ENCODE measurements at places on chromosomes 5 and 9. TPM values are rescaled to one million over a fixed set of nuclear protein-coding genes. Genes with fewer than 3 reads are reported as not detected.

DNA sequence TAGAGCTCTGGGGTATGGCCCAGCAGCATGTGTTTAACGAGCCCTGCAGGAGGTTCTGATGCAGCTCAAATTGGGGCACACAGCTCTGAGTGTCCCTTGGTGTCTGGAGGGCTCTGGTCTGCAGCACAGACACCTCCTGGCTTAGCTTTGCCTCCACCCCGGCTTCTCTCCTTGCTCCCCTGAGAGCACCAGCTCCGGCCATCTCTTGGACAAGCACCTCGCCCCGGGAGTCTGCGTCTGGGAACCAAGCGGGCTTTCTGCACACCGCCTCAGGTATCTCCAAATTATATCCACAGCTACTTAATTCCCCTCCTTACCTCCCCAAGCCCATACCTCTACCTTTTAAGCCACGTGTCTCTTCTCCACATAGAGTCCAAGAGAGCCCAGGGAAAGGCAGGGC is 83.7 kb upstream of the IRX4 start:
- no peak for DNase-seq

DNA sequence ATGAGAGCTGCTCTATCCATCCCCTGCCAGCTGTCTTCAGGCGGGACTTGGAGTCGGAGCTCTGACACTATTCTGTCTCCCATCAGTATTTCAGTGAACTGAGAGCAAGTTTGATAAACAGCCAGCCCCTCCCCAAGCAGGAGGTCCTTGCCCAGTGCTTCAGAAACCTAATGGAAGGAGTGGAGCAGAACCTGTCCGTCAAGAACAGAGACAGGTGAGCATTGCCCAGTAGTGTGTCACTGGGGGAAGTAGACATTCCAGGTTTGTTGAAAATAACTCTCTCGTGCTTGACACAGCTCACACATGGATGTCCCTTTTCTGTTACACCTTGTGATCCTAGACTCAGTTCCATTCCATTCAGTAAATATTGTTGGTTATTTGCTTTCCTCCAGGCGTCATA is 13.2 kb upstream of the TLX3 start:
- DNase-seq, result no peak

- no peak for DNase-seq
Observed at GRCh38 chr5:146005264-146005663, 68.9 kb downstream of the SH3RF2 start.

- no peak for DNase-seq
Observed at GRCh38 chr5:119079318-119079921, 8.5 kb downstream of the DMXL1 start.

DNA sequence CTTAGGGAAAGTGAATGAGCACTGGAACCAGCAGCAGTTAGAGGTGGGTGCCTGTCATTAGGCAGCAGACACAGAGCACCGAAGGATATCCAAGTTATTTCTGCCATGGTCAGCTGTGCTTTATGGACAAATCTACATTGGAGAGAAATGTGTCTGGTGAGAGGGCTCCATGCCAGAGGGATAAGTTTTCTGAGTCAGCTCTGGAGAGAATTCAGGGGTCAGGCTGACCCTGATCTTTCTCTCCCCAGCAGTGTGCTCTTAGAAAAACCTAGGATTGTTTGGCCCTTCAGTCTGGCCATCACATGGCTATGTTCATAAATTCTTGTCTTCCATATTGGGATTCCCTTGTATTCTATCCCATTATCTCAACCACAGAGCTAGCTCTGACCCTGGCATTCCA is 8.9 kb upstream of the IL17B start:
- DNase-seq, result no peak

- DNase-seq, result no peak
Observed at GRCh38 chr5:177510567-177511053, 984 bp upstream of the DOK3 start.

DNA sequence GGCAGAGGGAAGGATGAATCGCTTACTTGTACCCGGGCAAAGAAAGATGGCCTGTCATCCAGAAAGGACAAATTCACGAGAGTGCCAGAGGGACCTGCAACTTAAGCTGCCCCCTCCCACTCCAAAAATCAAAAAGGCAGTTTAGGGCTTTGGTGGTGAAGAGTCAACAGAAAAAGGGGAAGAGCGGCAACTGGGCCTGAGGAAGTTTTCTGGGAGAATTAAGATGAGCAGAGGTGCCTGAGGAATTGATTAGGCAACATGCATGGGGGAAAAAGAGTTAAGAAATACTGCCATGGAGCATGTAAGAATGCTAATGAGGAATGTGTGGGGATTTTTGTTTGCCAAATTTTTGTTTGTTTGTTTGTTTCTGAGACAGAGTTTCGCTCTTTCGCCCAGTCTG is 1.8 kb upstream of the ACTL7B start:
- no peak for DNase-seq

DNA sequence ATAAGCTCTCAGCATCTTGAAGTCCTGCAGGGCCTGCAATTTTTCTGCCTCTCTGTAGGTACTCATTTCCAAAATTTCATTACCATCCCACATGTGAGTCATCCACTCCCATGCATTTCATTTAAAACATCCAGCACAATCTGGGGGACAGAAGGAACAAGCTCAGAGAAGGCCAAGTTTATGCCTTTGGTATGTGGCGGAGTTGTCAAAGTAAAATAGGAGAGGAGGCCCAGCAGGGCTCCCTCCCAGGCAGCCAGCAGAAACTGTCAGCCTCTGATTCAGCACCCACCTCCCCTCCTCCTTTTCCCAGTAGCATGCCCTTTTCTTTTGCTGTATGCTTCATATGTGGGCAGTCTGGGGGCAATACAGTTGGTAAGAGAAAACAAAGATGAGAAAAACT is 126.4 kb upstream of the ZNF366 start:
- peak; percentile 30 for DNase-seq

DNA sequence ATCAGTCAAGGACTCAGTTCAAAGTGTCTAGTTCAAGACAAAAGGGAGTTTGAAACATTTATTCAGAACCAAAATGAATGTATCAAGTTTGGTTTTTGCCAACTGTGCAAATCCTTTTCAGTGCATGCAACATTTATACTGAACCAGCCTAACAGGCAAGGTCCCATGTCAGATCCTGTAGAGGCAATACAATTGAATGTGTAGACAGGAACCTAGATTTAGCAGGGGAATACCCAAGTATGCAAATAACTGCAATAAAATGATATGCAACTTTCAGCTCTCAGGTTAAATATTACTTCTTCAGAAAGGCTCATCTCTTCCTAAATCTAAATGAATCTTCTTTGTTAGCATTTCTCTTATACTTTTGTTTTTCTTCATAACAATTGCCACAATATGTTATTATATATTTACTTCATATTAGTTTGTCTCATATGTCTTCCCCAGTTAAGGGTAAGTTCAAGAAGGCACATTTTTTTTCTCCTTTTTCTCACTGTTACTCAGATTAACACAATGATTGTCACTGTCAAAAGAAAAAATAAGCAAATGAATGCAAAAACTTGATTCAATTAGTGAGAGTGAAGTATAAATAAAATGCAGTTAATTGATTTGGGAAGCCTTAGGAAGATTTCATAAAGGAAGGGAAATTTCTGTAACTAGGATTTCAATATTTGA is 163.9 kb upstream of the RASA1 start:
- DNase-seq, result no peak

DNA sequence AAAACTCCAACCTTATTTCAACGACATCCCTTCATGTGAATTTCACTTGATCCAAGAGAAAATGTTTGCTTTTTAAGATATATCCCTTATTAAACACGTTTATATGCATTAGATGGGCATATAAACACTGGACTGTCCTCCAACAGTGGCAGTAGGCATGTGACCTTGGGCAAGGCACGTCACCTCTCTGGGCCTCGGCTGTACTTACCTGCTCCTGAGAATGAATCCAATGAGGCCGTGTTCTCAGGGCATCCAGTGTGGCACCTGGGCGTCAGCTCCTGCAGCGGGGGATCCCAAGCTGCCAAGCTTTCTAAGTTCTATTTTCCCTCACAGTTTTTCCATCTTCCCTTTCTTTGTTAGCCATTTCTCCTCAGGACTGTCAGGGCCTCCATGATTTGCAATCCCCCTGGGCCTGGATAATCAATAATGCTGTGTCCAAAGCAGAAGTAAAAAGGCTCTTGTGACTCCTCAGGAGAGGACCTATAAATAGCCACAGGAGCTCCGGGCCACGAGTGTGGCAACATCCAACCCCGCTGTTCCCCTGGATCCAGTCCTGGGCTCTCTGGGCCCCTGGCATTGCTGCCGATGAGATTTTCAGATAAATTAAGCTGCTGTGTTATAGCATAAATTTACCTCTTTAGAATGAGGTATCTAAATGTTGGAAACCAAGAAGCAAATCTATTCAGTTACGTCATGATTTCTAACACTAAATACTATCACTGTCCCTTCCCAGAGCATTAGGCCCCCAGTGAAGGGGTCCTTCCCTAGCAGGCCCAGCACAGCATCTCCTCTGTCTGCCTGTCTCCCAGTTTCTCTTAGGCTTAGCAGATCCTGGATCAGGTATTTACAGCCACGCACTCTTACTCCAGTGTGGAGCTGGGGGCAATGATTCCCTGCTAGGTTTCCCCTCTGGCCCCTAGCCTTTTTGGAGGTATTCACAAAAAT is 76.8 kb downstream of the PTPN3 start:
- DNase-seq, result no peak

DNA sequence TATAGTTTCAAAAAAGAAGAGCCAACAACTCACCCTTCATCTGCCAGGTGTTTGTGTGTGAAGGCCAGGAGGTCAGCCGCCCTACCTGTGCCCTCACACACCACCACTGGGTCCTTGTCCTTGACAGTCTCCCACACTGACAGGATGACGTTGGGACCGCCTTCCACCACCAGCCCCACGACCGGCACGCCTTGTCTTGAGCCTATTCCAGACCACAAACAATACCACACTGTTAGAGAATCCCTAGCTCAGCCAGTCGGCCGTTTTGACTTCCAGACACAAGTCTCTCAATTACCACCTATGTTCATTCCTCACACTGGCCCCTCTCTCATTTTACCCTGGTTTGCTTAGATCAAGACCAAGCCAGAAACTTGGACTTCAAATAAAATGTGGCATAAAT is 66.1 kb downstream of the TRPM6 start:
- no peak for DNase-seq

DNA sequence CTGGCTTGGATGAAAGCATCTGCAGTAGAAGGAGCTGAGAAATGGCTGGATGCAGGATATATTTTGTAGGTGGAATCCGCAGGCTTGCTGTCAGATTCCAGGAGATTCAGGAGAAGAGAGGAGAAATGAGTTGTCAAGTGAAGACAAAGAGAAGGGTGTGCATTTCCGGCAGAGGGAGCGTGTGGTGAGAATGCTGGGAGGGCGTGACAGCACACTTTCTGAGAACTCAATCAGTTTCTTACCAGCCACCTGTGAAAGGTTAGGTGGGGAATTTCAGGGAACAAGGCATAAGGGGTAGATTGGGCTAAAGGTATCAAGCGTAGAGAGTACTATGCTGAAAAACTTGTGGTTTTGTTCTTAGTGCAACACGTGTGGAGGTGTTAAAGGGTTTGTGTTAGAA is 199.3 kb upstream of the ANKH start:
- DNase-seq, result no peak

RNF224 gene
- 2.4 TPM for polyA plus RNA-seq

C5 gene
- polyA plus RNA-seq, result 6.1 TPM

TAF11L5 gene
- polyA plus RNA-seq, result not detected

TRIM7 gene
- 8.0 TPM for polyA plus RNA-seq

CDC20B gene
- polyA plus RNA-seq, result not detected

THBS4 gene
- 319 TPM for polyA plus RNA-seq

IL17B gene
- 188 TPM for polyA plus RNA-seq
